ENCODE measurements at places on chromosomes 2 and 18.
A peak's percentile ranks its signal among the peaks of the same experiment; 100 is the strongest.

DNA sequence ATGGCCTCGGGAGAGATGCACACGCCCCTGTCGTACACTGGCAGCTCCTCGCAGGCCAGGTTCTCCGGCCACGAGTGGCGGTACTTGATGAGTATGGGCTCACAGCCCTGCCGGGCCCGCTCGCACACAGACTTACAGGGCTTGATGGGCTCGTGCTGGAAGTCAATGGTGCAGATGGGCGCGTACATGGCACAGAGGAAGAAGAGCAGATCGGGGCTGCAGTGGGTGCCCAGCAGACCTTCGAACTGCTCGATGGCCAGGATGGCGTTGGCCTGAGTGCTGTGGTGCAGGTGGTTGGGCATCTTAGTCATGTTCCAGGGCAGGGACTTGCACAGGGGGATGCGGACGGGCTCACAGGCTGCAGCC, 359 bp downstream of the FRZB start:
- no peak for DNase-seq

- DNase-seq = no peak
Measured at GRCh38 chr2:186440506-186440905, 45.6 kb upstream of the ZC3H15 start.

- no peak for DNase-seq
Measured at GRCh38 chr18:45724601-45725000, 620 bp downstream of the SLC14A1 start.

- DNase-seq = no peak
Measured at GRCh38 chr2:229952256-229952835, 30.0 kb downstream of the FBXO36 start.

GRCh38 chr2:24164416-24164973, 10.4 kb upstream of the FAM228A start:
- peak; percentile 34 for DNase-seq

GRCh38 chr2:178796079-178796677, 11.0 kb downstream of the TTN start:
- no peak for DNase-seq

GRCh38 chr2:157236404-157236803, 21.1 kb upstream of the GALNT5 start:
- DNase-seq = no peak

- DNase-seq = no peak
Measured at GRCh38 chr18:495017-495416, 5.5 kb downstream of the COLEC12 start.

DNA sequence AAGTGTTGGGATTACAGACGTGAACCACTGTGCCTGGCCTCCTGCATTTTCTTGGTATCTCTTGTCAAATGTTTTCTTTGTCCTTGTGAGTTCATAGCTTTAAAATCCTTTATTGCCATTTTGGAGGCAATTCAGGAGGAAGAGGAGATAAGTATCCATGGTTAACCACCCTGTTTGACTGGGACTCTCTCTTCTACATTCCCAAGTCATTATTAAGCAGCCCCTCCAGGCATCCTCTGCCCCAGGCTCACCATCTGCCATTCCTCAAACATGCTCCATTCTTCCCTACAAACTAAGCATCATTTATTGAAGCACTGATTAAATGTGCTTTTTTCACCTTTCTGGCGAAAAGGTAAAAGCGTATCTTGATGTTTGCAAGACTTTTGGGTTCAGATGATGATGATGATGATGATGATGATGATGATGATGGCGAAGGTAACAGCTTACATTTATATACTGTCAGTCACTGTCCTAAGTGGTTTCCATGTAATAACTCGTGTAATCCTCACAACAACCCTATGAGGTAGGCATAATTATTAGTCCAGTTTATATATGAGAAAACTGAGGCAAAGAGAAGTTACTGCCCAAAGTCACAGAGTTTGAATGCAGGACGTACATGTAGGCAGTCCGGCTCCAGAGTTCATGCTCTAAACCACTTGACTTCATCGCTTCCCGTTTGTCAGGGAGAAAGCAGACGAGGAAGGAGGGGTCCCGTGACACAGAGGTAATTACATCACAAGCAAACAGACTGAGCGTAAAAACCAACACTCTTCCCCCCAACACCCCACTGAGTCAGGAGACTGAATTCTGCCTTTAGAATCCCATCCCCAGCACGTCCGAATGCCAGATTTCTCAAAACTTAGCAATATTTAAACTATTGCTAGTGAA, 69.7 kb upstream of the ACKR3 start:
- no peak for DNase-seq

GRCh38 chr2:235561450-235561849, 67.6 kb downstream of the AGAP1 start:
- DNase-seq = no peak

DNA sequence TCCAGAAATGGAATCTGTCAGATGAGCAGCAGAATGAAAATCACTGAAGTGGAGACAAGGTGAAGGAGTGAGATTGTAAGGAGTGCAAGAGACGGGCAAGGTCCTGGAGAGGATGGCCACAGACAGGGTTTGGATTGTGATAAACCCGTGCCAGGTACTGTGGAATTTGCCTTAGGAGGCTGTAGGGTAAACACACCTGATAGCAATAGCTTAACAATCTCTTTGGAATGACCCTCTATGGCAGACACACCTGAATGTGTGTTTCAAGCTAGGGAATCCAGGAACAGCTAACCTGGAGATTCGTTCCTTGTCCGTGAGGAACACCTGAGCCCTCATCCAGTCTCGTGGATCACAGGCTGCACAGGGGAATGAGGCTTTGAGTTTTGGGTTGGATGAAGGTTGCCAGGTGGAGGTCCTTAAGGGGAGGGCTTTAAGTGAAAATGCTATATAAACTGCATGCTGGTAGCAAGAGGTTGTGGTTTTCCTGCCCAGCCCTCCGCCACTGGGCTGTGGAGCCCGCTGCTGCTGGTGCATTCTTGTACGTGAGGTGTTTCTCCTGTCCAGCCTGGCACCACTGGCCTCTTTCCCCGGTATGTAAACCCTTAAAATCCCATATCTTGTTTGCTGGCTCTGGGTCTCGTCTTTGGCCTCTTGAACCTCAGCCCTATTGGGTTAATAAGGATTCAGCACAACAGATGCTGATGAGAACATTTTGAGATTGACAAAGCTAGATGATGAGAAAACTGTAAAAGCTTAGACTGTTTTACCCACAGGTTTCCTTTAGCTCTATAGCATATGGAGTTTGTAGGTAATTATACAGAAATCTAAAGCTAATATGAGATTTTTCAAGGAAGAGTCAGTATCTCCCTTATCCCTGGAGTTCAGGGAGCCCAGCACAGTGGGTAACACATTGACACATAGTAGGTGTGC, 117.9 kb downstream of the ARHGAP15 start:
- DNase-seq = no peak

GRCh38 chr2:100580367-100581276, 17.8 kb downstream of the PDCL3 start:
- DNase-seq = peak; percentile 46

- DNase-seq = no peak
Measured at GRCh38 chr2:132374961-132375360, 41.6 kb upstream of the GPR39 start.

DNA sequence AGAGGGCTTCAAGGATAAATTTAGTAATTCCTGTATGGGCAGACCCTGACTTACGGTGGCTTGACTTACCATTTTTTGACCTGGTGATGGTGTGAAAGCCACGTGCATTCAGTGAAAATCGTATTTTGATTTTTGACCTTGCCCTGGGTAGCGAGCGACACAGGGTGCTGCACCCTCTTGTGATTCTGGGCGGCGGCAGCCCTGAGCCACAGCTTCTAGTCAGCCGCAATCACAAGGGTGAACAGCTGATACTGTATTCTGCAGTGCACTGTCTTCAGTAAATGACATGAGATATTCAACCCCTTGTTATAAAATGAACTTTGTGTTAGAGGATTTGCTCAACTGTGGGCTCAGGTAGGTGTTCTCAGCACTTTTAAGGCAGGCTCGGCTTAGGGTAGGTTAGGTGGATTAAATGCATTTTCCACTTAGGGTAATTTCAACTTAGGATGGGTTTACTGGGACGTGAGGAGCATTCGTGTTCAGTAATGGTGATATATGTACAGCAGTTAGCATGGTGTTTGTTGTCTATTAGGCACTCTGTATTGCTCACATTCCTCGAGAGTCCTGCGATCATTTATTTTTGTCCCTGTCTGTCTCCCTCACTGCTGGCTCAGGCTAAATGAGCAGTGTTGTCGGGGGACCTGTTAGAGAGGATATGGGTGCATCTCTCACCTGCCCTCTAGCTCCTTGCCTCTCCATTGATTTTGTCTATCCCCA, 109.9 kb downstream of the CEP192 start:
- DNase-seq = no peak

- DNase-seq = no peak
Measured at GRCh38 chr2:106516436-106516835, 29.3 kb downstream of the CD8B2 start.

Measured in activated CD4-positive, CD25-positive, alpha-beta regulatory T cell treated with anti-CD3 and anti-CD28 coated beads, Interleukin-2, amount 50 U/mL, for 72 hours (primary cell).